ENCODE measurements at places on chromosomes 6 and 20. TPM values are rescaled to one million over a fixed set of nuclear protein-coding genes. Genes with fewer than 3 reads are reported as not detected.
A peak's percentile ranks its signal among the peaks of the same experiment; 100 is the strongest.

DNA sequence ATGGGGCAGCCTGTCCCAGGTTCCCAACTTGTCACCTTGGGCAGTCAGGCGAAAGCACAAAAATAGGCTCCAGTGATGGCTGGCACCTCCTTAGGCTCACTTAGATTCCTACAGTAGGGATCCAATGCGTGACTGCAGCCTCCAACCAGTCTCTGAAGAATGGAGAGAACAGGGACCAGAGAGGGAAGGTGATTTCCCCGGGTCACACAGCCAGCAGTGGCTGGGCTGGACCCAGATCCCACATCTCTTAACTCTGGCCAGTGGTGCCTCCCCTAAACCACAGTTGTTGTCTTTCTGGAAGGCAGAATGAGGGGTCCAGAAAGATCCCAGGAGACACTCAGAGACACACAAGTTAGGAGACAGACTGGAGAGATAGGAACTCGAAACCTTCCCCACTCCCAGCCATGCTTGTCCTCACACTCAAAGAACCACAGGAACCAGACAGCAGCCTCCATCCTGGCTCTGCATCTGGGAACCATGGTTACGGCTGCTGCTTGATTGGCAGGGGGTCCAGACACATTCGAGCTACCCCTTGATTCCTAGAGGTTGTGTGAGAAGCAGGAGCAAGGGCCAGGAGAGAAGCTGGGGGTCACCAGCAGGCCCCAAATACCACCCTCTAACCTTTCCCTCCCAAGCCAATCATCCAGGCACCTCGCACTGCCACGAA lies 33.1 kb upstream of the SIRPA start:
- DNase-seq = no peak

GRCh38 chr6:158016571-158017383 lies 35.1 kb downstream of the SYNJ2 start:
- peak; percentile 79 for DNase-seq

- no peak for DNase-seq
Observed at GRCh38 chr6:40352006-40352405, 235.2 kb downstream of the LRFN2 start.

DNA sequence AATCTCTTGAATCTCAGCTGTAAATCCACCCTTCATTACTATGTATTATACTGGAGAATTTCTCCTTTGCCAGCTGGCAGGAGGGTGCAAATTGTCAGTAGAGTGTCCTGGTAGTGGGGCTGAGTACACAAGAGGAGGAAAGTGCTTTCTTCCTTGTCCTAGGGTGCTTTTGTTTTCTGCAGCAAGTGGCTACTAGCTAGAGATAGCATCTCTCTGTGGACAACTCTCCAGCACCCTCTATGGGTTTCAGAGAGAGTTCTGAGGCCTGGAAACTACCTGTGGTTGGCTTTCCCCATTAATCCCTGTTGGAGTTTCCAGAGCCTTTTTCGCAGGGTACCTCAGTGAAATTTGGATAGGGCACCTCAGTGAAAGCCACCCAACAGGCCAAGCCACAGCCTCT lies 422.5 kb upstream of the RGS17 start:
- DNase-seq = no peak

- DNase-seq = no peak
Observed at GRCh38 chr6:12748815-12749521, 32.4 kb downstream of the PHACTR1 start.

DNA sequence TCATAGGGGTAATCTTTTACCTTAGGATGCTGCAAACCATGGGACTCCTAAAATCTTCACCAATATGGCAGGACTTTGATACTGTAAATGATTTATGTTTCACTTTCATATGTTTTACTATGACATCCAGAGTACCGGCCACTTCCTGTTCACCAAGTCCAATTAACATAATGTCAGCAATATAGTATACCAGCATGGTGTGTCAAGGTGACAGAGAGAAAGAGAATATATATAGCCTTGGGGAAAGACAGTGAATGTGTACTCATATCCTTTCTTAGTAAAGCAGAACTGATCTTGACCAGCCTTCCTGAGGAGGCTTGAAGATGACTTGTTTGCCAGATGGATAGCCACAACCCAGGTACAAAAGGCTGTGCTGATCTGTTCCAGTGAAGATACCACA lies 127.9 kb downstream of the NRN1 start:
- DNase-seq = no peak

- DNase-seq = peak; percentile 91
Observed at GRCh38 chr6:16769131-16769985, 8.1 kb upstream of the ATXN1 start.

GJE1 gene
- not detected for polyA plus RNA-seq

DNA sequence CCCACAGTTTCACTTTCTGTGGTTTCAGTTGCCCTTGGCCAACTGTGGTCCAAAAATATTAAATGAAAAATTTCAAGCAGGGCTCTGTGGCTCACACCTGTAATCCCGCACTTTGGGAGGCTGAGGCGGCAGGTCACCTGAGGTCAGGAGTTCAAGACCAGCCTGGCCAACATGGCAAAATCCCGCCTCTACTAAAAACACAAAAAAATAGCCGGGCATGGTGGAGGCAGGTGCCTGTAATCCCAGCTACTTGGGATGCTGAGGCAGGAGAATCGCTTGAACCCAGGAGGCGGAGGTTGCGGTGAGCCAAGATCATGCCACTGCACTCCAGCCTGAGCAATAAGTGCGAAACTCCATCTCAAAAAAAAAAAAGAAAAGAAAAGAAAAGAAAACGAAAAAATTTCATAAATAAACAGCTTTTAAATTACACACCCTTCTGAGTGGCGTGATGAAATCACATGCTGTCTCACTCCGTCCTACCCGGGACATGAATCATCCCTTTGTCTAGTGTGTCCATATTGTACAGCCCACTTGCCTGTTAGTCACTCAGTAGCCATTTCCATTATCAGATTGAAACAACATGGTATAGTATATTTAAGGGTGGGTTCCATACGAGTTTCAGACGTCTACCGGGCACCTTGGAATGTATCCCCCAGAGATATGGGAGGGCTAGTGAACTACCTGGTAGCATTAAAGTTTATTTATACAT lies 11.7 kb downstream of the PTPRK start:
- DNase-seq = peak; percentile 92

- peak; percentile 24 for DNase-seq
Observed at GRCh38 chr6:92459606-92460005, 959.8 kb downstream of the EPHA7 start.

DNA sequence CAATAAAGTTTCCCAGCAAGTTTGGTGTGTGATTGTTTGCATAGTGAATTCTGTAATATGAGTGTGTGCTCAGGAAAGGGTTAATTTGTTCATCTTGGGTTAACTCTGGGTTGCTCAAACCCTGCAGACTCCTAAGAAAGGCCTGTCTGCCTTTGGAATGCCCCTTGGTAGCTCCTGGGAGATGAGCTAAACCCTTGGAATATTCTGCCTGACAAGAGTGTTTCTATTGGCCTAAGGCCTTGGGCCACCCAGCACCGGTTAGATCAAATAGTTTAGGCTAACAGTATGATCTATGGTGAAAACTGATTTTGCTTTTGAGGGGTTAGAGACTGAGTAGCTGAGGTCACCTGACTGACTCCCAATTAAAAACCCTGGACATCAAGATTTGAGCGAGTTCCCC lies 248.3 kb downstream of the GRM1 start:
- no peak for DNase-seq

DNA sequence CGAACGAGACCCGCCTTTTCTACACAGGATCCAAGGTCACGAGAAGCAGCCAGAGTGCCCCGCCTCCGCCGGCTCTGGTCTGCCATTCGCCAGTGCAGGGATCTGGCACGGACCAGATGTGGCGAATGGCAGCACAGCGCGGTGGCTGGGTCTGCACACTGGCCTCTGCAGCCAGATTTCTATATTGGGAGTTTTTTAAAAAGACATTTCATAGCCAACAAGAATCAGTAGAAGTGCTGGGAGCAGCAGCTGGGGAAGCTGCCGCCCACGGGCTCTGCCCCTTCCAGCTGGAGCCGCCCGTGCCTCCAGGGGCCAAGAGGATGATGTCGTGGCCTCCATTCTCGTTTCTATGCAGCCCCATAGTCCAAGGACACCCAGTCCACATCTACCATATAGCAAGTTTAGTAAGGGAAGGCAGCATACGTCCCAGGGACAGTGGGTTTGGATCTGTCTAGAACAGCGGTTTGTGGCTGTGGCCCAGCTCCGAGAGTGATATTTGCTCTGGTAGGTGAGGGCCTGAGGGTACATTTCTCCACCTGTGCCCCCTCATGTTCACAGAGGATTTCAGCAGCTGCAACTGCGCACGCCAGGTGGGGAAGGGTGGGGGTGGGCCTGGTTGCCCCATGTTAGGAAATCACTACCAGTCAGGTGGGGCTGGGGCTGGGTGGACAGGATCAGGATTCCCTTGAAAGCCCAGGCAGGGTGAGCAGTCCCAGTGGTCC lies 333.7 kb downstream of the ZFAND3 start:
- DNase-seq = no peak

ECT2L gene
- not detected for polyA plus RNA-seq

- DNase-seq = no peak
Observed at GRCh38 chr20:41272339-41272738, 45.2 kb downstream of the ZHX3 start.

GRCh38 chr6:105257340-105257739 lies 77.5 kb upstream of the POPDC3 start:
- no peak for DNase-seq
